Spinal cord (tissue), 10 donors: ENCODE measurements at places on chromosomes 1 and 21. TPM values are rescaled to one million over a fixed set of nuclear protein-coding genes. Genes with fewer than 3 reads are reported as not detected.
A peak's percentile ranks its signal among the peaks of the same experiment; 100 is the strongest.

THEMIS2 gene
- total RNA-seq = 14.6 TPM

DNA sequence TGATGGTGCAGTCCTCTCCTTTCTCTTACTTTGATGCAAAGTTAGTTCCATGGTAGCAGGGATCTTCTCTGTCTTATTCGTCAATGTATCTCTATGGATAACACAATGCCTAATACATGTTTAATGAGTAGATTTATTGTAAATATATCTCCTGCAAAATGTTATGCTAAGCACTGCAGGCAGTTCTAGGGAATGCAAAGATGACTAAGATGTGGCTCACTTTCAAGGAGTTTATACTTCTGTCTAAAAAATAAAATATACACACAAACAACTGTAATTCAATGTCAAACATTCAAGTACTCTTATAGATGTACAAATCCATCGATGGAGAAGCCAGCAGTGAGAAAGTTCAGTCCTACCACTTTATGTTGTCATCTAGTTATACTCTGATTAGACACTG, 194.3 kb downstream of the KCTD3 start:
- no peak for DNase-seq

DNA sequence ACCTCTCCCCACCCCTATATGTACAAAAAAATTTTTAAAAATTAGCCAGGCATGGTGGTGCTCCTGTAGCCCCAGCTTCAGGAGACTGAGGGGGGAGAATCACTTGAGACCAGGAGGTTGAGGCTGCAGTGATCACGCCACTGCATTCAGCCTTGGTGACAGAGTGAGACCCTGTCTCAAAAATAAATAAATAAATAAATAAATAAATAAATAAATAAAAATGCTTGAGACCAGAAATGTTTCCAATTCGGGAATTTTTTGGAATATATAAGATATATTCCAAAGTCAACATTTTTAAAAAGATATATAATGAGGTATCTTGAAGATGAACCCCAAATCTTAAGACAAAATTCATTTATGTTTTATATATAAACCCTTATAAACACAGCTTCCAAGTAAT, 42.4 kb upstream of the RAB4A start:
- DNase-seq = no peak

DNA sequence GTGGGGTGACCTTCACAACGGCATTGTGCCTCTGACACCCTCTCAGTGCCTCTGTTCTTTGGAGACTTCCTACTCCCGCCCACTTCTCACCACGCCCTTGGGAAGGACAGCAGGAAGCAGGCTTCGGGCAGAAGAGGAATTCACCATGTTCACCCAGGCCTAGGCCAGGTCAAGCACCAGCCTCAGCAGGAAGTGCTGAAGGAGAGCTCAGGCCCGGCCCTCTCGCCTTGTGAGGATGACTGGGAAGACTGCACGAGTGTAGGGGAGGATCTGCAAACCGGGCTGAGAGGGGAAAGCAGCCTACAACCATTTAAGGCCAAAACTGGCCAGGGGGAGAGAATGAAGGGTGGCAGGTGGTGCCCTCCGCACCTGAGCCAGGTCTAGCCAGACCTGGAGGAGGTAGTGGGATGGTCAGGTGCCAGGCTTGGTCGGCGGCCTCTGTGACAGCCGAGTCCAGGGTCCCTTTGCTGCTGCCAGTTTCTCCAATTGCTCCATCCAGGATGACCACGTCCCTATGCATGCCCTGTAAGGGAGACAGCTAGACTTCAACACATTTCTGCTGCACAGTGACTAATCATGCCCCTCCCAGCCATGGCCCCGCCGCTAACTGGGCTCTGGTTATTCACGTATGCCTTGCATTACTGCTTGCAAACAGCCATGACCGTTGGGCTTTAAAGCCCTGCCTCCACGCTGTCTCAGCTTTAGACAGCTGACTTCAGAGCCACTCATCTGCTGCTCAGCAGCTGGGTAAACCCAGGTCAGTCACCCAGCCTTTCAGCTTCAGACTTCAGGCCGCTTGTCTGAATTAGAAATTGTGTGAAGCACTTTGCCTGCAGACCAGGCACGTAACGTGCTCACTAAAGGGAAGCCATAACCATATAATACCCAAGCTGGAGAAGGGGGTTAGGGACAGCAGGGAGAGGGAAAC, 8.9 kb downstream of the MRTO4 start:
- no peak for DNase-seq

DNA sequence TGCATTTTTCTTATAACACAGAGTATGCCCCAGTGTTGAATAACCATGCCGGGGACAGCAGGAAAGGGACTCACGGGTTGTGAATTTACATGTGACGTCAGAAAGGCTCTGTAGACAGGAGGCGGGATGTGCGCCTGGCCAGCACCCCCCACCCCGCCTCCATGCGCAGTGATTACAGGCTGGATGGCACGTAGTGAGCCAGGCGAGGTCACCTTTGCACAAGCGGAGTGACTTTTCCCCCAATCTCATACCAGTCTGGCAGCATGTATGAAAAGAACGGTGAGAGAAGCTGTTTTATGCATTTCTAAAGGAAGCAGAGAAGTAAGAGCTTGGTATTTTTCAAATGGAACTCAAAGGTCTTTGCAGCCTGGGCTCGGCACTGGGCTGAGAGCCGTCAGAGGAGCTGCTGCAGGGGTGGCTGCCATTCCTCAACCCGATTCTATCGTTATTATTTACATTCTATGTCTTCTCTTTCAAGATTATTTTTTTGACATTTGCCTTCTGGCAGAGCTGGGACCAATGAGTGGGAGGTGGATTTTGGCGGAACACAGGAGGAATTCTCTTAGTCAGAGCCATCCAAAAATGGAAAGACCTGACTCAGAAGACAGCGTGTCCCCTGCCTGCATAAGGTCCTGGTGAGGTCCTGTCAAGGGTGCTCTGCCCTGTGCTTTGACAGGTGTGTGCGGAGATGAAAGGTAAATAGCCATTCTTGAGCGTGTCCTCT, 115.6 kb upstream of the SLC45A1 start:
- DNase-seq = no peak

GRCh38 chr1:9344426-9345200, 51.9 kb downstream of the SPSB1 start:
- no peak for DNase-seq

DNA sequence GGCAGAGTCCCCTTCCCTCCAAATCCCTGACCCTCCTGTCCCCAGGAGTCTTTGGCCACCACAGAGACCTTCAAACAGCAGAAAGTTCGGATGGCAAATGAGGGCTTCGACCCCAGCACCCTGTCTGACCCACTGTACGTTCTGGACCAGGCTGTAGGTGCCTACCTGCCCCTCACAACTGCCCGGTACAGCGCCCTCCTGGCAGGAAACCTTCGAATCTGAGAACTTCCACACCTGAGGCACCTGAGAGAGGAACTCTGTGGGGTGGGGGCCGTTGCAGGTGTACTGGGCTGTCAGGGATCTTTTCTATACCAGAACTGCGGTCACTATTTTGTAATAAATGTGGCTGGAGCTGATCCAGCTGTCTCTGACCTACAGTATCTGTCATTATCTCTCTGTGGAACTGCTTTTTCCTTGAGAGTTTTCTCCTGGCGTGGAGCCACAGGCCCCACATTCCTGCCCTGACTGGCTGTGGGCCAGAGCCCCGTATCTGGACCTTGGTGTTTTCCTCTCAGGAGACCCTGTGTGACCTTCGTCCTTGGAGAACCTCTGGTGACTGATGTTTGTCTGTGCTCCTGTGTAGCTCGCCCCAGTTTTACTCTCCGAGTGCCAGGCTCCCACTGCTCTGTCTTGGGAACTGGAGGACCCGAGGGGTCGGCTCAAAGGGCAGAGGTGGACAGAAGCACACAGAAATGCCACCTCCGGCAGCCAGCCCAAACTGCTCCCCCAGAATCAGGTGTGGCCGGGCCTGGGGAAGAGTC, 4.8 kb downstream of the SLC27A3 start:
- DNase-seq = no peak

GRCh38 chr1:242886137-242886536, 361.6 kb upstream of the PLD5 start:
- no peak for DNase-seq

DNA sequence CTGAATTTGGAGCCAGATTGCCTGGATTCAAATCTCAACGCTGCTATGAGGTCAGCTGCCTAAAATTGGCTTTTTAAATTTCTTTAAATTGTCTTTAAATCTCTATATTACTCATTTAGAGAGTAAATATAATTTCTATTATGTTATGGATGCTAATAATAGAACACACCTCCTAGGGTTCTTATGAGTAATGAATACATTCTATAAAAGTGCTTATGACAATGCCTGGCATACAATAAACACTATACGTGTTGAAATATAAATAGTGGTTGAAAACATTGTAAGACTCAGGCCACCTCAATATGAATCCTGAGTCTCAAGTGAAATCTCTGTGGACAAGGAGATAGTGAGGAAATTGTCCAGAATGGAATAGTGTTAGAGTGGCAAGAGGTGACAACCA, 31.0 kb upstream of the PHGDH start:
- DNase-seq = no peak

DNA sequence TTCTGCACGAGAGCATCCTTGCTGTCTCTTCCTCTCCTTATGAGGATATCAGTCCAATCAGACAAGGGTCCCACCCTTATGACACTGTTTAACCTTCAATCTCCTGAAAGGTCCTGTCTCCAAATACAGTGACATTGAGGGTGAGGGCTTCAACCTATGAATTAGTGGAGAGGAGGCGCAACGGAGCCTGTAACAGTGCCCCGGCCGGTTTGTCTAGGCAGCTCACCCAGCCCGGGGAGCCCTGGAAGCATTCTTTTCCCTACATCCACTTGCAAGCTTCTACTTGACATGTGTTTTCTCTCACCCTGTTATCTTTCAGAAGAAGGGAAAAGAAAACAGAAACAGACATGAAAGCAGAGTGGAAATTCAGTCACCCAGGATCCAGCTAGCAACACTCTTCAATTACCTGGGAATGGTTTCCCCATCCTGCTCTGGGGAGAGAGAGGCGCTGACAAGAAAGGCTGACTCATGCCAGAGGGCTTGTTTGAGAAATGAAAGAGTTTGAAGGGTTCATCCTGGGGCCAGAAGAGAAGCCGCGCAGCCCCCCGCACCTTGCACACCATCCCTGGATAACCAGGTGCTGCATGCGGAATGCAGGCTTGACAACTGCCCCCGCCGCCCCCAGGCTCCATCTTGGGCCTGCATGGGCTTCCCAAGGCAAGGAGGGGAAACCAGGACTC, 394.9 kb downstream of the NPHP4 start:
- DNase-seq = no peak

DNA sequence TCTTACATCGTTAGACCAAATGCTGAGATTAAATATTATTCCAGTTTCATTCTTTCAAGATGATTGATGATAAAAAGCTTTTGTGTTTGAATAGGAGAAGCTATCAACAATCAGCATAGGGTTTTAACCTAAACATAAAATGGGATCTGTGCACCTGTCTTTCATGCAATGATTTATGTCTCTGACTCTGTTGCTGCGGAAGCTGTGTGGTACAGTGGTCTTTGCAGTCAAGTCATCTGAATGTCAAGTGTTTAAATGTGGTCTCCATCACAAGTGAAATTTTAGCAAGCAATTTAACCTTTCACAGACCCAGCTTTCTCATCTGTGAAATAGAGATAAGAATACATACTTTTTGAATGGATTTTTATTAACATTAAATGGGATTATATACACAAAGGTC, 107.2 kb downstream of the PLPPR5 start:
- no peak for DNase-seq

- DNase-seq = no peak
Measured at GRCh38 chr1:228008391-228009115, 1.8 kb downstream of the WNT3A start.

GRCh38 chr1:175152006-175152652, 40.4 kb downstream of the KIAA0040 start:
- peak; percentile 59 for DNase-seq

DNA sequence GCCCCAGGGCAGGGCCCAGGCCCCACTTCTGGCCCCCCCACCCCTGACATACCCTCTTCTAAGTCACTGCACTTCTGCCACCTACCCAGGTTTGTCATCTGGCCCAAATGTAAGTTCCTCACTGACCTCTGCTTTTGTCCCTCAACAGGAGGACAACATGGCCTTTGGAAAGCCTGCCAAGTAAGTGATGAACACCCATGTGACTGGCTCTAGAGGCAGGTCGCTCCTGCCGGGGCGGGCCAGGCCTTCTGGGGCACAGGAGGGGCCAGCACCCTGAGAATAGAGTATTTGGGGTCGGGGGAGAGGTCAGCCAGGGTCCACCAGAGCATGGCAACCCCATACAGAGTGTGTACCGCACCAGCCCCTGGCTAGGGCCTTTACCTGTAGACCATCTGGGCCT, 9.9 kb upstream of the SYTL1 start:
- no peak for DNase-seq

- DNase-seq = no peak
Measured at GRCh38 chr1:4937876-4938534, 283.6 kb downstream of the AJAP1 start.

LCE1E gene
- total RNA-seq = not detected

DNA sequence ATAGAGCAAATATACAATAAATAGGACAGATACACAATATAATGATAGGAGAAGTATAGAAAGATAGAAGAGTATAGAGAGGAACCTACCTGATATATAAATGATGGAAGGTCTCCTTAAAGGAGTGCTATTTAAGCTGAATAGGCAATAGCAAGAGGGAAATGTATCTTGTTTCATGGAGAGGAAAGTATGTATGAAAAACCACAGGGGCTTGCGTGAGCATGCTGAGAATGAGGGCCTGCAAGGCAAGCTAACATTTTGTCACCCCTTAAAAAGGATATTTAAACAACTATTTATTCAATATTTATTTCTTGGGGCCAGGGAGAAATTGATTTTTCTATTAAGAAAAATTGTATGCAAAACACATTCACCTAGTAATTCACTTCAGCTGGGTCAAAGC, 150.9 kb upstream of the ZRANB2 start:
- DNase-seq = no peak

EXO1 gene
- total RNA-seq = 7.8 TPM

DNA sequence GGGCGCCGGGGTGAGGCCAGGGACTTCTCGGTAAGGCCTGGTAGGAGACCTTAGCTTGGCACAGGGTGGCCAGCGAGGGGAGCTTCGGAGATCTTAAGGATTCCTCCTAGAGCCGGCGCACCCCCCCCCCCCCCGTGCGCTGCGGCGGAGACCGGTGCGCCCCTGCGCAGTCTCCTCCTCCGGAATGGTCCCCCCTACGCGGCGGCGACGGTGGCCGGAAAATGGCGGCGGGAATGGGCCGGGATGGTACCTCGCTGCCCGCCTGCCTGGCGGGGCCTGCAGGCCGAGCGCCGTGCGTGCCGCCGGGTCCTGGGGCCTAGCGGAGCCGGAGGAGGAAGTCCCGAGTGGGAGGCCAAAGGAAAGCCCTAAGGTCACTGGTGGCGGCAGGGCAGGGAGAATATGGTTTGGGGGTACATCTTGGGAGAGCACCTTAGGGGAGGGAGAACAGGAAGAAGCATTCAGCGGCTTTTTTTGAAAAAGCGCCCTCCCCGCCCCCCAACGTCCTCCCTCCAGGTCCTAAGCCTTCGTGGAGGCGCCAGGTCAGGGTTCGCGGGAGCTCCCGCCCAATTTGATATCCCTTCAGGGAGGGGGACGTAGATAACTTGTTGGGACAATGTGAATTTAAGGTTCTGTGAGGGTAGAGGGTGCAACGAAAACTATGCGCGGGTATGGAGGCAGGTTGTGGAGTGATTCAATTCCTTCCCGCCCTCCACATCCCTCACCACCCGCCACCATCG, 429 bp downstream of the SRRM1 start:
- DNase-seq = no peak

- no peak for DNase-seq
Measured at GRCh38 chr1:84373436-84374141, 24.7 kb upstream of the DNASE2B start.

VWA1 gene
- 34.5 TPM for total RNA-seq

- DNase-seq = peak; percentile 20
Measured at GRCh38 chr1:22275626-22276395, 132.9 kb upstream of the WNT4 start.

KRTAP15-1 gene
- total RNA-seq = not detected

USP48 gene
- 76.3 TPM for total RNA-seq

GRCh38 chr21:29033871-29034270, 9.4 kb downstream of the USP16 start:
- no peak for DNase-seq
